CD4-positive, alpha-beta T cell treated with Interleukin-15 for 1 hour (primary cell): ENCODE measurements at places on chromosomes 6 and 20.

GRCh38 chr6:143936778-143937667 lies 71.0 kb downstream of the PLAGL1 start:
- DNase-seq, result no peak

DNA sequence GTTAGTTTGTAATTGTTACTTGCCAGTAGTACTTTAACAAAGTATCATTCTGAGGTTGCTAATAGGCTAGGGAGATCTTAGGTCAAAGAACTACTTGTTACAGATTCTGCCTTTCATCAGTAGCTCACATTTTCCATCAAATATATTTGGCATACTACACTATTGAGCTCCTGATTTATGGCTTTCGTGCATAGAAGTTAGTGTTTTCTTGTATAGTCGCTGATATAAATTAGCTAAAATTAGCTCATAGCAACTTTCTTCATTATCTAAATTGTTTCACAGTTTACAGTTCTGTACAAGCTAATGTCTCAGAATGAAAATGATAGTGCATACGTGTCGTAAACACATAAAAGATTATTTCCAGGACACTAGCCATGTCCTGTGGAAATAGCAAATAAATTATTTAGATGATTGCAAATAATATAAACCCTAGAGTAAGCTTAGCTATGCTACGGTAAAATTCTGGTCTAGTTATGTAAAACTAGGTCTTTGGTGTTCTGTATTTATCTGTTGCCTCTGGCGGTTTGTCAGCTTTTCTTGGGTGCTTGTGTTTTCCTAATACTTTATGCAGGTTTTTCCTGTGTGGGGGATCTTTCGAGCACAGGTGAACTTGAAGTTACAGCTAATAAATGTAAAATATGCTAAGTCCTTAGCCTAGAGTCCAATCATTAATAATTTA lies 15.1 kb downstream of the PDE7B start:
- no peak for DNase-seq

DNA sequence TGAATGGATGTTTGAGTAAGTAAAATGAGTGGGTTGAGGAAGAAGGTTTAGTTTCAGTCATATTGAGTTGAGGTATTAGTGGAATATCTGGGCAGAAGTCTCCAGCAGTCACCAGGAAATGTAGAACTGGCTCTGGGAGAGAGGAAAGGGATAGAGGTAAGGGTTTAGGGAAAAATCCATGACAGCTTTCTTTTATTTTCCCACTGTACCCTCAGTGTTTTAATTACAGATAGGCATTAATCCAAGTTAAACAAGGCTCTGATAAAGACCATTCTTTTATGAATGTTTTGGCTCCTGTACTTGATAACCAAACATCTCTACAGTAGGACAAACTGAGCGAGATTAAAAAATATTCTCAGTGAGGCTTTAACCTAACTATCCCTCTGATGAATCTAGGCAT lies 318.4 kb upstream of the SYNCRIP start:
- DNase-seq, result no peak

DNA sequence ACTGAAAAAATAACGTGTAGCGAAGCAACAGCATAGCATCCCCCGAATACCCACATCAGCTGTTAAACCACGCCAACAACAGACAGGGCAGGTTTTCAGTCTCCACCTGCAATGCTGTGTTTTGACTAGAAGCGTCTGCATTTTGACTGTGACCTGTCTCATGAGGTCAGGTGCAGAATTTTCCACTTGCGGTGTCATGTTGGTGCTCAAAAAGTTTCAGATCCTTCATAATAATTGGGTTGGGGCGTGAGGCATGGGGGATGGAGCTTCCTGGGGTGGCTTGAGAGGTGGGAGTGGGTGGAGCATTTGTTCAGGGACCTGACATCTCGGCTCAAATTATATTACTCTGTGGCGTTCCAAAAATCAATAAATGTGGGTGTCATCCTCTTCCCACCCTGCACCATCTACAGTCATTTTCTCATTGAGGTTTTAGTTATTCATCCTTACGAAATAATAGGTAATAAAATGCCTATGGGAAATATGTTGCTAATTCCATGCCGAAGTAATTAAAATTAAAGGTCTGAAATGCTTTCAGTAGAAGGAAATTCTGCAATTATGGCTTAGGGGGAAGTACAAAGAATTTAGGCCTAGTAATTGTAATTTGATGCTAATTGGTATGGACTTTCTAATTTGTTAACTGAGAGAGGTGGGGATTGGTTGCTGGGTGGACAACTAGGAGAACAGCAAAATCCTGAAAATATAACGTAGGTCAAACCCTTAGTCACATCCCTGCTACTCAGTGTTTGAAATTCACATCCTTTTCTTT lies 81.0 kb downstream of the TIAM2 start:
- DNase-seq, result no peak

- no peak for DNase-seq
Measured at GRCh38 chr6:126897758-126898157, 220.7 kb upstream of the RSPO3 start.

DNA sequence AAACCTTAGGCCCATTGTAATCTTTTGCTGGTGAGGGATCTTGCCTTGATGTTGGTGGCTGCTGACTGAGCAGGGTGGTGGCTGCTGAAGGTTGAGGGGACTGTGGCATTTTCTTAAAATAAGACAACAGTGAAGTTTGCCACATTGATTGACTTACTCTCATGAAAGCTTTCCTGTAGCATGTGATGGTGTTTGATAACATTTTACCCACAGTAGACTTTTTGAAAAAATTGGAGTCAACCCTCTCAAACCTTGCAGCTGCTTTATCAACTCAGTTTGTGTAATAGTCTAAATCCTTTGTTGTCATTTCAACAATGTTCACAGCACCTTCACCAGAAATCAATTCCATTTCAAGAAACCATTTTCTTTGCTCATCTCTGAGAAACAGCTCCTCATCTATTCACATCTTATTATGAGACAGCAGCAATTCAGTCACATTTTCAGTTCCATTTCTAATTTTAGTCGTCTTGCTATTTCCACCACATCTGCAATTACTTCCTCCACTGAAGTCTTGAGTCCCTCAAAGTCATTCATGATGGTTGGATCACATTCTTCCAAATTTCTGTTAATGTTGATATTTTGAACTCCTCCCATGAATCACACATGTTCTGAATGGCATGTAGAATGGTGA lies 37.2 kb downstream of the CST9L start:
- DNase-seq, result no peak

DNA sequence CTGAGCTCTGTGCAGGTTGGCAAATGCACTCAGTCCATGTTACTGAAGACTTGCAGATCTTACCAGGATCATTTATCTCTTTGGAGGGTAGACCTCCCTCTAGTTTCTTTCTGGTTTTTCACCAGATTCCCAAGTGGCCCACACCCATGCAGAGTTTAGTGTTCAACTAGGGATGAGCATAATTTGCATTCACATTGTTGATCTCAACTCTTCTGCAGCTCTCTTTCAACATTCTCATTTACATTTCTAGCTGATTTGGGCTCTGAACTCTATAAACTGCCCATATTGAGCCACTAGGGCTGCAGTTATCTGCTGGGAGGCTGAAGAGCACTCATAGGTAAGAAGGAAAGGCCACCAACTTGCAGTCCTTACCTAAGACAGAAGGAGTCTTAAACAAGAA lies 17.9 kb upstream of the HLA-C start:
- no peak for DNase-seq

- no peak for DNase-seq
Measured at GRCh38 chr6:31202259-31203166, 32.0 kb upstream of the POU5F1 start.

DNA sequence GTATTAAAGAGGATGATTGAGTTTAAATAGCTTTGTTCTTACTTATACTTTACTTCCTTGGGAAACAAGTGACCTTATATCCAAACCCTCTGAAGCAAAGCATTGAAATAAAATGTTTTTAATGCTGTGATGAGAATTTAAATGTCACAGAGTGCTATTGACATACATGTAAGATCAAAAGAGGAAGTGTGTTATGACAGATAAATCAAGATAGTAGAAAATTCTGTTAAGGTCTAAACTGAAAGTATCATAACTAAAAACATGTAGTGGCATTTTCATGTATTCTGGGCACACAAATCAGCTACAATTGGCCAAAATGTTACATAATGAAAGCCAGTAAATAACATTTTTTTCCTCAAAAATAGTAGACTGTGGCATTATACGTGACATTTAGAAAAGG lies 318.0 kb downstream of the GRIK2 start:
- DNase-seq, result no peak
